RWPE2 (cell line): ENCODE measurements at places on chromosomes 2 and 18.

DNA sequence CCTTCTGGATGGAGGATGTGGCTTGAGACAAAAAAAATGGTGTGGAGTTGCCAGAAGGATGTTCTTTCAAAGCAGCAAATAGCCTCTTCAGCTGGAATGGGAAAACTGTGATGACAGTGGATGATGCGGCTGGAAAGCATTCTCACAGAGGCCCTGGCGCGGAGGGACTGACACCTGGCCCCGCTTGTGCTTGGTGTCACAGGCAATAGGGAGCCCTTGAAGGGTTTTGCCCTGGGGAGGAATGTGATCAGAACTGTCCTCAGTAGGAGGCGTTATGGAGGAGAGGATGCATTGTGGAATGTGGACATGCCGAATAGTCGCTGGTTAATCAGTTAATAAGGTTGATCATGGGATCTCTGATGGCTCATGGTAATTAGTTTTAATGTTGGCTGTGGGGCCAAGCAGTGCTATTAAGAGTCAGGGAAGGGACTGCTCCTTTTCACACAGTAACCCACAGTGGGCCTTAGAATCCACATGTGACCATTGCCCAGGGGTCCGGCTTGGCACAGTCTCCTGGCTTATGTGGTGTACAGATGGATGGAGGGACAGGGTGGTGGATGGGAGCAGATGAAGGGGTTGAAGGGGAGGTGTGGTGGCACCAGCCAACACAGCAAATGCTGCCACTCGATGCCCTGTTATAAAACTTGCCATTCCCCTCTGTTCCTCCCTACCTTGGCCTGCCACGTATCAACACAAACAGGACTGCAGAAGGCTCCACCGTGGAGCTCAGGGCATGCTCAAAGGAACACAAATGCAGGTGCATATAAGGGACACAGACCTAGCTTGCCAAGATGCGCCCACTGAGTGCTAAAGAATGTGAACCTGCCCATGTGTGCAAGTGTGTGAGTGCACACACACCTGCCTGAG lies 71.7 kb downstream of the CIB4 start:
- DNase-seq: peak; percentile 19

DNA sequence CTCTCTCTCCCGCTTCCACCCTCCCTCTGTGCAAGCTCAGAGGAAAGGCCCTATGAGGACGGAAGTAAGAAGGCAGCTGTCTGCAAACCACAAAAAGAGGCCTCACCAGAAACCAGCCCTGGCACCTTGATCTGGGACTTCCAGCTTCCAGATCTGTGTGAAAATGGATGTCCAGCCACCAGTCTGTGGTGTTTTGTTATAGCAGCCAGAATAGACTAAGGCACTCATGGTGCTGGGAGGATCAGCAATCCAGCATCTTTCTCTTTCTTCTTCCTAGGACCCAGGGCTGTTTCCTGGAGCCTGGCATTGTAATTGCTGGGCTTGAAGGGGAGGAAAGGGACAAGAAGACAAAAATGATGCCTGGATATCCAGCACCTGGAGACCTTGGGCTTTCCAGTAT lies 122.5 kb downstream of the SOCS6 start:
- DNase-seq: no peak

- no peak for DNase-seq
These were observed 201.2 kb downstream of the LRP1B start for GRCh38 chr2:141929331-141930252.

- DNase-seq: no peak
These were observed 16.2 kb downstream of the ATF2 start for GRCh38 chr2:175151791-175152190.

- DNase-seq: no peak
These were observed 145.2 kb upstream of the MMADHC start for GRCh38 chr2:149732730-149733290.

GRCh38 chr2:56197816-56198215 lies 14.0 kb downstream of the CCDC85A start:
- no peak for DNase-seq

DNA sequence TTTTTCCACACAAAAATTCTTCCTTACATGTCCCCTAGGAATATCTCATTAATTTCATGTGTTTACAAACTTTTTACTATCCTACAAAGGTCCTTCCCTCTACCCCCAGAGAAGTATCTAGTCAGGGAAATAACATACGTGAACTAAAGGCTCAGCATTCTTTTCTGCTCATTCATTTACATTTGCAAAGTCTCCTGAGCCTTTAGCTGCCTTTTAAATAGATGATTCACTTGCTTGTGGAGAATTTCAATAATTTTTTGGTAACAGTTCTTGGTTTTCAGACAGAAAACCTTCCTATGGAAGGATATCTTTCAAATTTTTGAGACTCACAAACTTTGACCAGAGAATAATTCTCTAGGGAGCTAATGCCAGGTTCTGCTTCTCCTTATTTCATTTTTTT lies 81.5 kb upstream of the RMDN2 start:
- DNase-seq: no peak

DNA sequence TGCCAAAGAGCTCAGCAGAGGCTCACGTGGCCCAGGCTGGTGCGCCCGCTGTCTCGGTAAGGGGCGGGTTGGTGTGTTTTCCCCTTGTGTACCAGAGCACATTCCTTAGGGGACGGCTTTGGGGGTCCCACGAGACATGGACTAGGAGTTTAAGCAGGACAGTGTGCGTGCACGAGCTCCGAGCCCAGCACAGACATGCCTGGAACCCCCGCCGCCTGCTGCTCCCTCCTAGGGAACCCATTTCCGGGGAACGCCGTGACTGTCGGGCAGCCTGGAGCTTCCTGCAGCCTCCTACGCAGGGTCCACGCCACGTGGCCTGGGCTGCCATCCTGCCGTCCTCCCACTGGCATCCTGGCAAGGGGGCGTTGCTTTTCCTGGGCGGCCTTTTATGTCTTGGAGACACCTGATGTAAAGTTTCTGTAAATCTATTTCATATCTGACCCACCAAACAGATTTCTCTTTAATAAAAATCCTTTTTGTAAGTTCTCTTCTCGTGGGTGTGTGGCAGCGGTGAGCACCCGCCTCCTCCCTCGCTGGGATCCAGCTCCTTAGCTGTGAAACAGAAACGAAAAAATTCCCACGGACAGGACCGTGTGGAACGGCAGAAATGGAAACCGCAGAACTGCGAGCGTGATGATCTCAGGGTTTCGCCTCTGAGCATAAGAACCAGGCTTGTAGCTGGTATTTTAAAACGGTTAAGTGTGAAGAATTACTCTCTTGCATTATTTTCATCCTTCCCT lies 43.5 kb upstream of the KCNG2 start:
- peak; percentile 55 for DNase-seq

GRCh38 chr18:73552171-73552570 lies 595.5 kb downstream of the FBXO15 start:
- no peak for DNase-seq

DNA sequence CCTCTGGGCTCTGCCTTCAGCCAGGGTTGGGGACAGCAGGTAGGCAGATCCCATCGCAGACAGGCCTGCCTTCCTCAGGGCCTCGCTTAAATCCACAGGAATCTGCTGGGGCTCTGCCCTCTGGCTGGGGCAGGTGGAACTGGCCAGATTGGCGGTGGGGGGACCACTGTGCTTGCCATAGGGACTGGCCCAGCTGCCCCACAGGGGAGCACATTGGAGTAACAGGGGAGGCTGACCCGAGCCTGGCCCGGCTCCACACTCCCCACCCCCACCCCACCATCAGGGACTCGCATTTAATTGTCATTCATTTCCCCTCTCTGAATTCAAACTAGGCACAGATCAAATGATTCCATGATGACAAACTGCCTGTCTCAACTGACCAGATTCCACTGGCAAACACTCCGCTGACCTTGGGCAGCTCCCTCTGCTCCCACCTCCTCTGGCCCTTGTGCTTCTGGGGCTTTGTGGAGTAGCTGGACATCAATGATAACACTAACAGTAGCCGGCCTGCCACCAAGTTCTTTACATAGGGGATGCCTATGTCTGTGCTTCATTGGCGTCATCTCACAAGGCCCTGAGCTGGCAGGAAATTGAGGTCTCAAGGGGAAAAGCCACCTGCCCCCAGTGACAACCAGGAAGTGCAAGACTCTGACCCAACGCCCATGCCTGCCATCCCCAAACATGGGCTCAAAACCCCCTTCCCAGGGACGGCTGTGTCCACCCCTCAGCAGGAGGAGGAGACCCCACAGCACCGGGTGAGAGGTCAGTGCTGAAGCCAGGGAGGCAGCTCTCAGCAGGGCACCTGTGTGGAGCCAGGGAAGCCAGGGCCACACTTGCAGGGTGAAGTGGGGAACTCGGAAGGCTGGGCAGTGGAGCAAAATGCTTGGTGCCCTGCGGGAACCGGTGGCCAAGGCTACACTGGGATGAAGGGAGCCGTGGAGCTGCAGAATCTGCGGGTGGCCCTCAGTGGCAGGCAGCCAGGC lies 2.1 kb upstream of the B3GNT7 start:
- DNase-seq: no peak

GRCh38 chr2:240142256-240142775 lies 1.9 kb upstream of the OTOS start:
- peak; percentile 44 for DNase-seq

DNA sequence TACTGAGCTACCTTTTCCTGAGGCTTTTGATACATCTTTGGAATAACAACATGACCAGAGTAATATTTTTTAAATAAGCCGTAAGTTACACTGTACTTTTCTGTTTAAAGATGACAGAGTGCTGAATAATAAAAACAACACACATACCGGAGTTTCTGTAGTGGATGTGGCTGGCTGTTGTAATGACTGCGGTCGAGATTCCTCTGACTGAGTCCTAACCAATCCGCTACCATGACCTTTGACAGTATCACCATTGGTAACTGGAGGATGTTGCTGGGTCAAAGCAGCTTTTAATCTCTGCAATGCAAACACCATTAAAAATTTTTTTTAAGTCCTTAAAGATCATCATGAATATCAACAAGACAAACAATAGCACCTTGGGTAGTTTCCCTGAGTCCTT lies 70.7 kb downstream of the ATF2 start:
- DNase-seq: no peak

- no peak for DNase-seq
These were observed 27.5 kb downstream of the BUB1 start for GRCh38 chr2:110650346-110650745.

DNA sequence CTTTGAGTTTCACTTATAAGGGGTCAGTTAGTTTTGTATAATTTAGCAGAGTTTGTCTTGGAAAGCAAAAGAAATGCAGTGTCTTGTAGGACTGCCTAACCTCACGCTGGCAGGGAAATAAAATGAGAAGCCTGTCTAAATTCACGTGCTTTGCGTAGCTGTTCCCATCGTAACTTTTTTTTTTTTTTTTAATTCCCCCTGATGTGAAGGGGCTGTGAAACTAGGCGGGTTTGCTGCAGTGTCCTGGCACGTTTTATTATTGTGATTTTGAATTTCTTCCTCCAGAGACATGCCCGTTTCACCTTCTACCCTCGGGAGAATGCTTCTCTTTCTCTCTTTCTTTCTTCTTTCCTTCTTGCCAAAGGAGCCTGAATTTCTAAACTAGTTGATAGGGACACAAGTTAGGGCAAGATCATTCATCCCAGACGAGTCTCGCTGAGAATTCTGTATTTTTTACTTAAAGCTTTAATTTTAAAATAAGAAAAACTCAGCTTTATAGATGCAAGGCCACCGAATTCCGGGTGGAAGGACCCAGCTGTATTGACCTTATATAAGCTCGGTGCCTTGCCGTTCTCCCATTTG lies 2.3 kb downstream of the MEIS1 start:
- no peak for DNase-seq

DNA sequence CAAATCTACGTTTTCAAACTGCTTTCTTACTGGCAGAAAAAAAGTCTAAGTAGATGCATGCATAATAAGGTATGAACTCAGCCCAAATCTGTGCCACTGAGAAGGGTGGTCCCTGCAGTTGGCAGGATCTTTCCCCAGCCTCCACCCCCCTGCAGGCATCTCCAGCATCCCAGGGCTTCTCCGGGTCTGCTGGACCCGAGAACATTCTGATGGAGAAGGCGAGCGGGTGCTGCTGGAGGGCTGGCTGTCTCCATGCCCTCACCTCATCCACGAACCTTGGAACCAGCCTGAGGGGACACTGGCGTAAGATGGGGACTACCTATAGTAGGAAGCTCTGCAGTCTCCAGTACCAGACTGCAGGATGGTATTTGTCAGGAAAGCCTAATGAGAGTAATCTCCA lies 198.9 kb downstream of the HDAC4 start:
- DNase-seq: no peak

- no peak for DNase-seq
These were observed 56.4 kb downstream of the SCN2A start for GRCh38 chr2:165295643-165296042.

- DNase-seq: no peak
These were observed 98.9 kb upstream of the ODC1 start for GRCh38 chr2:10546975-10547391.

- no peak for DNase-seq
These were observed 259.8 kb upstream of the ATP5MC3 start for GRCh38 chr2:175441181-175441761.

- DNase-seq: no peak
These were observed 227.0 kb upstream of the SH3BP4 start for GRCh38 chr2:234724850-234725249.
